ENCODE measurements at places on chromosomes 6 and 20.

DNA sequence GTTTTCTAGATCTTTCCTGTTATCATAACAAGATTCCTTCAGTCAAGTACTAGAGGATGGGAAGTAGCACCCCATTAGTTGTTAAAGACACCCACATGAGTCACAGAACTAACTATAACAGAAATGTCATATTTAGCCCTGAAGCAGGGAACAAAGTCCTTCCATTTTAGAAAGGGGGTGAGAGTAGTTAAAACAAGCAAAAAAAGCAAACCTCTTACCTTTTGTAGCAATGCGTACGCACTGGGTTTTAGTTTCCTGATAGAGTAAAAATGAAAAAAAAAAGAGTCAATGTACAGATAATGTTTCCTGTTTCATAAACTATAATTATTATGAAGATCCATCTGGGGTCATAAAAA is 163.7 kb upstream of the THEMIS start:
- DNase-seq: no peak

DNA sequence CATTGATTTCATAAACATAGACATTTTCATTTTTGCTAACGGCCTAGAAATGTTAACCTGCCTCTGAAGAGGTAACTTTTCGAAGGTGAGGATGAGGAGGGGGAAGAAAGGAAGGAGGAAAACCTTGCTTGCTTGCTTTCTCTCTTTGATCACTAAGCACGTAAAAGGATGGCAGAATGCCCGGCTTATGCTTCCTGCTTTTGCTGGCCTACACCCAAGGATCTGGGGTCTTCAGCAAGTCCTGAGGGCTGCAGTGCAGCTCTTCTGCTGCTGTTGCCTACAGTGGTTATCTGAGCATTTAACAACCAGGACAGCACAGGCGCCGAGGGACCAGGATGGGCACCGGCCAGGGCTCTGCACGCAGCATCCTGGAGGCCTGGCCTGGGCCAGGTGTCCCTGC is 150.8 kb upstream of the TAB2 start:
- no peak for DNase-seq

DNA sequence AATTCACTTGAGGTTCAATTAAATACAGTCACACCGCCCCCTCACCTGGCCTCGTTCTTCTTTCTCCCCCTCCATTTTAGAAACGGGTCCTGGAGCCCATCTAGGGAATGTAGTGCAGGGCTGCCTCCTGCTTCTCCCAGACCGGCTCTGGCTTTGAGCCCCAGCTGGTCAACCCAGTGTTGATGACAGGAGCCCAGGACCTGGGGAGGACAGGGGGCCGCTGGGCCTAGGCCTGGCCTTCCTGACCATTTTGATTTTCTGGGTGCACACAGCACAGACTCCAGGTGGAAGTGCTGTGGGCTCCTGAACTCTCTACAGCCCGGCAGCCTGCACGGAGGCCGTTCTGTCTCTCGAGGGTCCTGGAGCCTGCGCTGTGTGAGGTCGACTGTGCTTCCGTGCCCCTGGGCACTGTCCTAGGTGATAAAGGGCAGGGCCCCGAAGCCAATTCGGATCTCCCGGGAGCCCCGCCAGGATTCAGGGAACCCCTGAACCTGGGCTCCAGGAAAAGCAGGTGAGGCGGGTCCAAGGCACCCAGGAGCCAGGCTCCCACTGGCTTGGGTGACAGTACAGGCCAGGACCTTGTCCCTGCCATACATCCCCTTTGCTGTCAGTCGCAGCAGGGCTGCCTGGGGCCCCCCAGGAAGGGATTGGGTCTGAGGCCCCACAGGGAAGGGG is 23.3 kb downstream of the NPEPL1 start:
- no peak for DNase-seq

DNA sequence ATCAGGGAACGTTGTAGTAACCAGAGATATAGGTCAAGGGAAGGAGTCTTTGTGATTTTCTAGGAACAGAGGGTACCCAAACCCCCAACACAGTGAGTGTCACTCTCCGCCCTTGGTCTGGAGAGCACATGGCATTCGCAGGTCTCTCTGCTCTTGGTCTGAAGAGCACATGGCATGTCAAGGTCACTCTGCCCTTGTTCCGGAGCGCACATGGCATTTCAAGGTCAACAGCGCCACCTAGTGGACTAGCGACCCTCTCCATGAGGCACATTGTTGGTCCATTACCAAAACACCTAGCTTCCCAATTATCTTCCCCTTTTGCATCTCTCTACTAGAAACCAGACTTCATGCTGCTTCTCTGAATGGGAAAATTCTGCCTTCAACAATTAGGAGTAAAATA is 260.0 kb downstream of the C6orf118 start:
- DNase-seq: no peak

DNA sequence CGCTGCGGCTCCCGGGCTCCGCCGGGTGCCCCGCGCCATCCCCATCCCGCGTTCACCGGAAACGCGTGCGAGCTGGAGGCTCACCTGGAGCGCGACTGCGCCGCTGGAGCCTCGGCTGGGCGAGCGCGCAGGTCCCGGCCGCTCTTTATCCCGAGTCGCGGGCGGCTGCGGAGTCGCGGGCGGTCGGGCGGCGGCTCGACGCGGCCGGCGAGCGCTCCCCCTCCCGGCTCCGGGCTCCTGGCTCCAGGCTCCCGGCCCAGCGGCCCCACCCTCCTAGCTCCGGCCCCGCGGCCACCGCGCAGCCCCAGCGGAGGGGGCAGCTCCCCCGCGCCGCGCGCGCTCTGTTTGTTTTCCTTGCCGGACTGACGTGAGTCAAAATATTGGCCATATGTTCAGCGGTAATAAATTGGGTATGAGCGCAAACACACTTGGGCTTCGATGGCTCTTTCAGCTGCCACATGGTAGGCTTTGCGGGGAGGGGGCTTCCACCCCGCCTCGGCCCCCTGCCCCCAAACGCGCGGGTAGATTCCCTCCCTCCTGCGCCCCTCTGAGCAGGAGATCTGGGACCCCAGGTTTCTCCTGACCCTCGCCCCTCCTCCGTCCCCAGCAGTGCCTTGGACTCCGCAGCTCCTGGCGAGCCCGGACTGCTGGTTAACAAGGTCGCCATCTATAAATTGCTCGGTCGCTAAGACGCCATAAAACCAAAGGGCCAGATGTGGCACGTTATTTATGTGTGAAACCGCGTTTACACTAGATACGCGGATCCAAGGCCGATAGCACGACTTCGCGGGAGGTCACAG is 8.8 kb upstream of the NKX2-2 start:
- DNase-seq: no peak

GRCh38 chr6:154683756-154684523 is 49.3 kb upstream of the SCAF8 start:
- no peak for DNase-seq
